ENCODE measurements at places on chromosomes 3 and 15.

DNA sequence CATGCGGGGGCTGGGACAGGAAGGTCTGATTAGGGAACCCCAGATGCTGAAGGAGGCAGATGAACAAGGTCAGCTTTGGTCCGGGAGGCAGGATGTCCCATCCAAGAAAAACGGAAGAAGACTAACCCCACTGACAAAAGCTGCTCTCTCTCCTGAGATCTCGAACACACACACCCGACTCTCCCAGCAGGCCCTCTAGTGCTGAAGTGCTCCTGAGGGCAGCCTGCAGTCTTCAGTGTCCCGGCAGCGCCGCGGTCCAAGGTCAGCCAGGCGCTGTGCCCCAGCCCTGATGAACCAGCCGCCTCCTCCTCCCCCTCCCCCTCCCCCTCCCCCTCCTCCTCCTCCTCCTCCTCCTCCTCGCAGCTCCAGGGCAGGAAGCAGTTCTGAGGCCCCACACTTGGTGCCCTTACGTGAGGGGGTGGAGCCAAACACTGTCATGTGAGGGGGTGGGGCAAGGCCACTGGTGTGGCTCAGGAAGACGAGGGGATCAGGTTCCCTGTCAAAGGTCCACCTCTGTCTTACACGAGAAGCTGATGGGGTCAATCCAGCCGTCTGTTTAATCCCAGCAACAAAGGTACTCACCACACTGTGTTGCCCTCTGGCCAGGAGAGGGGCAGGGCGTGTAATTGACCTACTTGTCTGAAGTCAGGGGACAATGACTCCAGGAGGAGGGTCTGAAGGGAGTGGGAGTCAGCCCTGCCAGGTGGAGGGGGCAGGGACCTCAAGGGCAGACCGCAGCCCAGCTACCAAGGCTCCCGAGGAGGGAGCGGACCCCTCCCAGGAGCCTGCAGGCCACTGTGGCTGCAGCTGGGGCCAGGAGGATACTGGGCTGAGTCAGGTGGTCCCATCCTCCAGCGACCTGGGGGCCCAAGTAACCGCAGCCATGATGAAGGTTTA is 34.3 kb downstream of the PRR23E start:
- no peak for DNase-seq

DNA sequence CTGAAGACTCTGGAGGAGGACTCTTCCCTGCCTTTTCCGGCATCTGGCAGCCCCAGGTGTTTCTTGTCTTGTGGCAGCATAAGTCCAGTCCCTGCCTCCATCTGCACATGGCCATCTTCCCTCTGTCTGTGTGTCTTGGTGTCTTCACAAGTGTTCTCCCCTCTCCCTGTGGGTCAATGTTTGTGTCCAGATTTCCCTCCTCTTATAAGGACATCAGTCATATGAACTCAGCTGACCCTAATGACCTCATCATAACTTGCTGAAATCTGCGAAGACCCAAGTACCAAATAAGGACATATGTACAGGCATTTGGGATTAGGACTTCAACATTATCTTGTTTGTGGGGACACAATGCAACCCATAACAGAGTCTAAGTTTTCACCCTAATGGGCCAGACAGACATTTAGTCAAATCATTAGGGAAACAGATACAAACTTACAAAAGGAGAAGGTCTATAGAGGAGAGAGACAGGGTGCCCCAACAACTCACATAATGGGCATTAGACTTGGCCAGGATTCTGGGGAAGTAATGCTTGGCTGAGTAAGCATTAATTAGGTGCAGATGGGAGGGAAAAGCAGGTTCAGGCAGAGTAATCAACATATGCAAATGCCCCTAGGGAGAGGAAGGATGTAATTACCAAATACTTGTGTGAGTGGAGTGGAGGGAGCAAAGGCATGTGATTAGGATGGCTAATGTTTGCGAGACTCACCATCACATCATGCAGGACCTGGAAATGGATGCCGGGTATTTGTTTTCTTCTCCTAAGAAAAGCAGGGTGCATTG is 372.8 kb upstream of the TBL1XR1 start:
- no peak for DNase-seq

- no peak for DNase-seq
Measured at GRCh38 chr3:78163379-78163778, 1123.5 kb downstream of the ROBO2 start.

DNA sequence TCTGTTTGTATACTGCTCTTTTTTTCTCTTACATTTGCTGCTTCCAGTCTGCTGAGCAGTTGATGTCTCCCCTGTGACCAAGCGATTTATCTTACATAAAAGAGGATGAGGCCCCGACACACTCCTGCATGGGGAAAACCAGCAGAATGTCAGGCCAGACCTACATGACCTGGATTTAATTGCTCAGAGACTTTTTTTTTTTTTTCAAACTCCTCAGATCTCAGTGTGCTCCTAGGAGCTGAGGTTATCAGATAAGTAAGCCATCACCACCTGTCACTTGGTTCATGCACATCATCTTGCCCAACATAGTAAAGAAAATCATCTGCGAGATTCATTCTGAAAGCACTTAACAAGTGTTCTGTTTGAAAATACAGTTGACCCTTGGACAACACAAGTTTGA is 163.1 kb downstream of the PLCL2 start:
- no peak for DNase-seq

DNA sequence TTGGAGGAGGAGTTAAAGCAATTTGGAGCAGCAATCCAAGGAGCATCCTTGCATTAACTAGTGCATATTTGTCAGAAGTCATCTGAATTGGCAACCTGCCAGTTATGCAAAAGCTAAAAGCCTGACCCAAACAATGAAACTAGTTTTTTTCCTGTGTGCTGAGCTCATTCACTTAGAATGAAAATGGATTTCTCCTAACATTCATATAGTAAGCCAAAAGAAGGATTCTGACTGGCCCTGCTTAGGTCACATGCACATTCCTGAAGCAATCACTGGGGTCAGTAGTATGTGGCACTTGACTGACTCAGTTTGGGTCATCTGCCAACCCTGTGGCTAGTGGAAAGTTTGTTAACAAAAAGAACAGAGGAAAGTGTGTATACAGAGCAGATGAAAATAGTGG is 30.5 kb downstream of the OXSM start:
- DNase-seq, result no peak

- no peak for DNase-seq
Measured at GRCh38 chr3:50483374-50483773, 20.1 kb downstream of the CACNA2D2 start.

DNA sequence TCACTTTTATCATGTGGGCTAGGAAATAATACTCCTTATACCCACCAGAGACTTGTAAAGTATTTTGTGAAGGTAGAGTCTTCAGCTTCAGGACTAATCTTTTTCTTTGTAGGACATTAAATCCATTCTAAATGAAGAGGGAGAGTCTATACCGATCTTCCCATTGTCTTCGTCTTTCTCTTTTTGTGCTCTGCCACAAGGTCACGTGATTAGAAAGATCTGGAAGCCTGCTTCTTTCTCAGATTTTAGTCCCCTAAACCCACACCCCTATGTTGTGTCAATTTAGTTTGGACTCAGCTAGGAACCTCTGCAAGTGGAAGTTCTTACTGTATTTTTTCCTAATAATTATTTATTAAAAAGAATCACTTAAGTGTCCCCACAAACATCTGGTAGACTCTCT is 507.3 kb downstream of the PYDC2 start:
- no peak for DNase-seq

DNA sequence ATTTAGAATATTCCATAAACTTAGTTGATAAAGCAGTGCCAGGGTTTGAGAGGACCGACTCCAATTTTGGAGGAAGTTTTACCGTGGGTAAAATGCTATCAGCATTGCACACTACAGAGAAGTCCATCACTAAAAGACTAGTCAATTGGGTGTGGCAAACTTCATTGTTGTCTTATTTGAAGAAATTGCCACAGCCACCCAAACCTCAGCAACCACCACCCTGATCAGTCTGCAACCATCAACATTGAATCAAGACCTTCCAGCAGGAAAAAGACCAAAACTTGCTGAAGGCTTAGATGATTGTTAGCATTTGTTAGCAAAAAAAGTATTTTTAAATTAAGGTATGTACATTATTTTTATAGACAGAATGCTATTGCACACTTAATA is 60.5 kb downstream of the KLF13 start:
- DNase-seq, result no peak

- no peak for DNase-seq
Measured at GRCh38 chr3:61315871-61316270, 64.6 kb upstream of the FHIT start.

DNA sequence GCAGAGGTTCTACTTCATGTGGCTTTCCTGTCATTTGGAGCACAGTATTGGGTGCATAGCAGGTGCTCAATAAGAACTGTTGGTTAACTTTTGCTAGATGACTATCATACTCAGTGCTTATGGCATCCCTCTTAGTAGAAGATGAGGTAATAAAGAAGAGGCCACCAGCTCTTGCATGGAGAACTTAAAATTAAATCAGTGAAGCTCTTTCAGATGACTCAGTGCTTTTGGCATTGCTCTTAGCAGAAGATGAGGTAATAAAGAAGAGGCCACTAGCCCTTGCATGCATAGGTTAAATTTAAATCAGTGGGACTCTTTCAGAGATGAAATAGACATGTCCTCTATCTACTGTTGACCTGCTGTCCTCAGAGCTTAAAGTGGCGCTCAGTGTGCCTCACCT is 109.4 kb upstream of the FGF7 start:
- DNase-seq, result no peak

DNA sequence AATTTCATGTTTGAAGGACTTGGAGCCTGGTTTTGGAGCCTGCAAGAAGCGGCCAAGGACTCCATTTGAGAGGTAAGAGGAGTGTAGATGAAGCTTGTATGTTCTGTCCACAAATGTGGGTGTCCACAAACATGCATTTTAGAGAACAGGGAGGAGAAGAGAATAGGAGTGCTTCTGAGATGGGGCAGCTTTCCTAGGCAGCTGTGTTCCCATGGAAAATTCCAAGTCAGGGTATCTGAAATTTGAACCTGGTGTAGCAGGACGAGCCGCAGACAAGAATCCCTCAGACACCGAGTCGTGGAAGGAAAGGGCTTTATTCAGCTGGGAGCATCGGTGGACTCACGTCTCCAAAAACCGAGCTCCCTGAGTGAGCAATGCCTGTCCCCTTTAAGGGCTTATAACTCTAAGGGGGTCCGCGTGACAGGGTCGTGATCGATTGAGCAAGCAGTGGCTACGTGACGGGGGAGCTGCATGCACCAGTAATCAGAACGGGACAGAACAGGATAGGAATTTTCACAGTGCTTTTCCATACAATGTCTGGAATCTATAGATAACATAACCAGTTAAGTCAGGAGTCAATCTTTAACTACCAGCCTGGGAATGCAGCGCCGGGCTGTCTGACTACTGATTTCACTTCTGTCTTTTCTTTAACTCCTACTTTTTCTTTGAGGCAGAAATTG is 71.4 kb upstream of the WDR72 start:
- DNase-seq, result no peak

DNA sequence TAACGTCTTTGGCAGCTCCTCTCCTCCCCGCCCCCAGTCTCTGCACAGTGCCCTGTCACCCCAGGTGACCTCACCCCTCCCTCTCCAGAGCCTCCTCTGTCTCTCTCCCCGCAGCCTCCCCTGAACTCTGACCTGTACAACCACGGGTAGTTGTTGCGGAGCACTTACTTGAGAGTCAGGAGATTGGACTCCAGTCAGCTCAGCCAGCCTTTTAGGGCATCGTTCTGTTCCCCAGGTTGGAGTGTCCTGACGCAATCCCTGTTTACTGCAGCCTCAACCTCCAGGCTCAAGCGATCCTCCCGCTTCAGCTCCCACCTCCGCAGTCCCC is 177.7 kb downstream of the UACA start:
- DNase-seq, result no peak

- no peak for DNase-seq
Measured at GRCh38 chr15:35491999-35492398, 54.0 kb downstream of the DPH6 start.

- DNase-seq, result no peak
Measured at GRCh38 chr3:106341087-106341486, 472.3 kb upstream of the CBLB start.

GRCh38 chr15:58462973-58463663 is 31.3 kb downstream of the LIPC start:
- DNase-seq, result peak; percentile 32

GRCh38 chr15:37104424-37104981 is 4.2 kb upstream of the MEIS2 start:
- no peak for DNase-seq

GRCh38 chr15:74381190-74381453 is 13.7 kb upstream of the CYP11A1 start:
- DNase-seq, result no peak

GRCh38 chr3:8709287-8709686 is 24.3 kb upstream of the CAV3 start:
- DNase-seq, result no peak

GRCh38 chr3:156825795-156826143 is 384 bp upstream of the LEKR1 start:
- no peak for DNase-seq

GRCh38 chr15:79659691-79660090 is 227.6 kb downstream of the MINAR1 start:
- no peak for DNase-seq

DNA sequence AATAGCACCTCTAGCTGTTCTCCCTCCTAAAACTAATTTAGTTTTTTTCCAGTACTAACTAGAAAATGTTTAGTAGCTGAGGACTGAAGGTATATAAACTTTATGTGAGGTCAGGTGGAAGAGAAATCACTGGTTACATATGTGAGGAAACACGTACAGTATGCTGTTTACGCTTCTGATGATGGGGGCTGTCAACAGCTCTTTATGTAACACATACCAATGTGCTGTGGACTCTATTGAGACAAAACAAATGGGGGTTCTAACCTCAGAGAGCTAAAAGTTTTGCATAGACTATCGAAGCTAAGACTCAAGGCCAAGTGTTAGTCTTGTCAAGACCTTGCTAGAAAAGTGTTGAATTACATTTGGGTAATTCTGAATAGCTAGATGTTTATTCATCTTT is 107.5 kb downstream of the SYNPR start:
- no peak for DNase-seq

GRCh38 chr3:124395584-124396338 is 334.5 kb upstream of the UMPS start:
- no peak for DNase-seq

GRCh38 chr3:126644615-126645014 is 10.3 kb downstream of the TXNRD3 start:
- DNase-seq, result no peak

DNA sequence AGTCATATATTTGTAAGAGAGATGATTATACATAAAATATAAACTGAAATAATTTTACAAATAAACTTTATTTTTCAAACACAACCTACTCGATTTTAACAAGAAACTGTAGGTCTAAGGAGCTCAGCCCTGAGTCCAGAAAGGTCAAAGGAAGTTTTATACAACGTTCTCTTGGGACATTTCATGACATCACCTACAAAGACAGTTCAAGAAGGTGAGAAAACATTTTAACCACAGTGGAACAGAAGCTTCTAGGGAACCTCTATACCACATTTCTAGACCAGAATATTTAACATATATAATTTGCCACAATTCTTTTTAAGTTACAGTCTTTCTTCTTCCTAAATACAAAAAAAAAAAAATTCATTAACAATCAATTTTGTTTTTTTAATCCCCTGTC is 40.1 kb downstream of the CBLB start:
- DNase-seq, result no peak

- DNase-seq, result no peak
Measured at GRCh38 chr15:41502795-41503668, 9.4 kb downstream of the ITPKA start.
